ENCODE measurements at places on chromosomes 16 and 17.
A peak's percentile ranks its signal among the peaks of the same experiment; 100 is the strongest.

- DNase-seq: no peak
Measured at GRCh38 chr17:4440690-4441686, 7.2 kb downstream of the SPNS3 start.

- DNase-seq: no peak
Measured at GRCh38 chr17:14165616-14166015, 71.0 kb downstream of the CDRT15 start.

GRCh38 chr16:23408823-23409298 lies 44.1 kb downstream of the COG7 start:
- DNase-seq: no peak

DNA sequence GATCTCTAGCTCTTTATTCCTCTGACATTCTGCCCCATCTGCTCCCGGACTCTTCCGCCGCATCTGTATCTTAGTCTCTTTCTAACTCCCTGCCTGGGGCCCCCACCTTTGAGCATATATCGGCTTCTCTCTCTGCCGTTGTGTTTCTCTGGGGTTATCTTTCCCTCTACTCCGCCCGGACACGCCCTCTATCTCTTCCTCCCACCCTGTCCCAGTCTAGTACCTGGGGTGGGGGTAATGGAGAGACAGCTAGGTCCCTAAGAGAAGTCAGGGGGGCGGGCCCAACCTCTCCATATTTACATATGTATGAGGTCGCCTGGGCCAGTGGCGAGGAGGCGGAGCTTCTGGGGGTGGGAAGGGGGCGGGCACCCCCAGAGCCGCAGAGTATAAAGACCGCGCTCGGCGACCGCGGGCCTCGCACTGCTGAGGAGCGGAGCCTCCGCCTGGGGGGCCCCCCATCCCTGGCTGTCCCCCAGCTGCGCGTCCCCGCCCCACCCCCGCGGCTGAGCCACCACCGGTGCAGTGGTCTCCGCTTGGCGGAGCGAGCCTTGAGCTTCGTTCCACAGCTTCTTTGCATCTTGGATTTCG lies at the start of gene ATP1B2:
Gene ATP1B2 (plus strand): TSS at position 418 of the 588 bp plus-strand sequence. CDS start 593 bp downstream, outside the sequence.
- DNase-seq: peak; percentile 55

GRCh38 chr17:57538736-57539456 lies 206.2 kb downstream of the CCDC182 start:
- DNase-seq: no peak

DNA sequence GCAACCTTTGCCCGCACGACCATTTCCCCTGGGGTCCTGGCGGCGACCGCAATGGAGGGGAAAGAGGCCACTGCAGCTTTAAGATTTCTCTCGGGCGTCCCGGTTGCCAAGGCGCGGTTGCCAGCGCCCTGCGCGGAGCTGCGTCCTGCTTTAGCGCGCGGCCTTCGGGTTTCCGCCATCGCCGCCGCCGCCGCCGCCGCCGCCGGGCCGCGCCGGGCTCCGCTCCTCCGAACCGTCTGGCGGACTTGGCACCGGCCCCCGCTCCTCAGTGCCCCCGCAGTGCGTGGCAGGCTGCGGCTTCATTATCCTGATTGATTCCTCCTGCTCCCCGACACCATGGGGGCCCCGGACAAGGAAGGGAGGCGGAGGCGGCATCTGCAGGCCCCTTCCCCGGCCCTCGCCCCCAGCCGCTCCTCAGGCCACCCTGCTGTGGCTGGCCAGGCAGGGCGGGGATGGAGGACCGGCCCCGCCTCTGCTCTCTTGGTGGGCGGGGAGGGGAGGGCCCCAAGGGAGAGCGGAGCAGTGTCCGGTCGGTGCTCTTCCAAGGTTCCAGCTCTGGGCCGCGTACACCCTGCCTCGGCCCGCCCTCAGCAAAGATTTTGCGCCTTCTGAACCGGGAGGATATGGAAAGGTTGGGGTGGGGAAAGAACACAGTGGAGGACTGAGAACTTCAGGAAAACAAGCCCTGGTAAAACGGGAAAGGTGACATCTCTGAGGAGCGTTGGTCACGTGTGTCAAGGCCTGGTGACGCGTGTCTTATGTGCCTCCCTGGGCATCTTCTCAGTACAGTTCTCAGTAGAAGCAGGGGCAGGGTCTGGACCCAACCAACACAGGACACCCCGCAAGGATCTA lies 34.0 kb downstream of the NEUROD2 start:
- peak; percentile 41 for DNase-seq

- no peak for DNase-seq
Measured at GRCh38 chr17:60610473-60610872, 10.5 kb downstream of the PPM1D start.

DNA sequence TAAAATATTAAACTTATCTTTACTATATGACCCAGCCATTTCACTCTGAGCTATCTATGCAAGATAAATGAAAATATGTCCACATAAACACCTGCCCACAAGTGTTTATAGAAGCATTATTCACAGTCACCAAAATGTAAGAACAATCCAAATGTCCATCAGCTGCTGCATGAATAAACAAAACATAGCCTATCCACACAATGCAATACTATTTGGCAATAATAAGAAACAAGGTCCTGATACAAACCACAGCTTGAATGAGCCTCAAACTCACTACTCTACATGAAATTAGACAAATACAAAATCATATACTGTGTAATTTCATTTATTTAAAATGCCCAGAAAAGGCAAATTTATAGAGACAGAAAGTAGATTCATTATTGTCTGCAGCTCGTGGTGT lies 355.1 kb downstream of the CDH8 start:
- DNase-seq: no peak

GRCh38 chr16:67456391-67457081 lies 24.4 kb downstream of the ATP6V0D1 start:
- no peak for DNase-seq

DNA sequence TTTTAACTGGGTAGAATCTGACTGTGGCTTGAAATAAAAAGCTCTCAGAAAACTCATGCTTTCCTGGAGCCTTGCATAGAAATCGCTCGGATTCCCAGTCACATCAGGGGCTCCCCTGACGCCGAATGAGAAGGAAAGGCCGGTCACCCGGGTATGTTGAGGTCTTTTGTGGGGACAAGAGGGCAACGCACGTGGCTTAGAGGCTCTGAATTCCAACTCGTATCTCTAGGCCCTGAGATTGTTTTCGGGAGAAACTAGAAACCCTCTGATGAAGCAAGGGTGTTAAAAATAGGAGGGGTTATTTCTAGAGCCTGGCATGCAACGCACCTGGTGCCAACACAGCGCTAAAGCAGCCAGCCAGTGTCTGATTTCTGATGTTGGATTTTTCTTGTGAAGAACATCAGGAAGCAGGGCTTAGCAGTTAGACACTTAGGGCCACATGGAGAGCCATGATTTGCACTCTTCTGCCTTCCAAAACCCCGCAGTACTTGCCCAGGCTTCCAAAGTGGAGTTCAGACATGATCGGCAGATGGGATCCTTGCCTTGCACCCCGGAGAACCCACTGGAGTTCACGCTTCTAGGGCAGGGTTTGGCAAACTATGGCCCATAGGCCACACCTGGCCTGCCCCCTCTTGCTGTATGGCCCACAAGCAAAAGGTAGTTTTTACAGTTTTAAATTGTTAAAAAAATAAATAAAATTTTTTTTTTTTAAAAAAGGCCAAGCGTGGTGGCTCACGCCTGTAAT lies 12.6 kb downstream of the CACNG1 start:
- DNase-seq: no peak

- no peak for DNase-seq
Measured at GRCh38 chr17:80095038-80095843, 6.1 kb upstream of the GAA start.

- DNase-seq: no peak
Measured at GRCh38 chr17:66493283-66494019, 191.0 kb downstream of the PRKCA start.

DNA sequence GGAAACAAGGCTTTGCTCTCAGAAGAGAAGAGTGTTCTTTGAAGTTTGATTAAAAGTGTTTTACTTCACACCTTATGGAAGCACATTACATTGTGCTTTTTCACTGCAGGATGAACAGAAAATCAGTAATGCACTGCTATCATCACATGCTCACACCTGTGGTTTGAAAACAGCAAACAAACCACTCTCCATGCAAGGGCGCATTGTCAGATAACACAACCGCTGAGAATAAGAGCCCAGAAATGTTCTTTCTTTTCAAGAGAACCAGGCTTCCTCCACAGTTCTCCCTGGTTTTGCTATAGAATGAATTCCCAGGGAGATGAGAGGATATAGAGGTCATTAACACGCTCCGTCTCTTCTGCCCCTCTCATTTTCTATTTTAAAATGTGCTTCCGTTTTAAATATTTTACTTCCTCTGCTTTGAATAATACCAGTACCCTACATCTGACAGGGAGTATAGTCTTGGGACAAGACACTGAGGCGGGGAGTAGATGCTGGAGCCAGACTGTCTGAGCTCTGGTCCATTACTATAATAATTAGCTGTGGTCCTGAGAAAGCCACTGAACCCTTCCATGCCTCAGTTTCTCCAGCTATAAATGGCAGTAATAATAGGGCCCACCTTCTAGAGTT lies 71.6 kb downstream of the CDK5R1 start:
- no peak for DNase-seq

GRCh38 chr16:79756571-79756970 lies 156.0 kb upstream of the MAF start:
- DNase-seq: no peak

DNA sequence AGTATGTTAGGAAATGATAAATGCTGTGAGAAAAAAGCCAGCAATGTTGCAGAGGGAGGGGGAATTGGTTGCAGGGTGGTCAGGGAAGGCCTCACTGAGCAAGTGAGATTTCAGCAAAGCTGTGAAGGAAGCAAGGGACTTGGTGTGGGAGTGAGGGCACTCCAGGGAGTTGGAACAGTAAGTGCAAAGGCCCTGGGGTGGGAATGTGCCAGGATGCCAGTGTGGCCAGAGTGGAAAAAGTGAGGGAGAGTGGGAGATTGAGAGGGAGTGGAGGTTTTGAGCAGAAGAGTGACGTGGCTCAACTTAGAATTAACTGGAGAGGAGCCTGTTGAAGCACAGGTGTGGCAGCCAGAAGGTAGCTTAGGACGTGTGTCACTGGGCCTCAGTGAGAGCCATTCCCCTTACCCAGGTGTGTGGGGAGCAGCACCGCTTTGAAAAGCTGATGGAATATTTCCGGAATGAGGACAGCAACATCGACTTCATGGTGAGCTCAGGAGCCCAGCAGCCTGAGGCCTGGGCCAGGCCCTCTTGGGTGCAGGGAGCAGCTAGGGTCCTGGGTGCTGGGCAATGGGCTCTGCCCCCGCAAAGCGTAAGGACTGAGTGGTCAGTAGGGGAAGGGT lies 16.6 kb downstream of the FMNL1 start:
- DNase-seq: no peak

GRCh38 chr16:56919099-56919800 lies 12.7 kb upstream of the HERPUD1 start:
- no peak for DNase-seq
